ENCODE measurements at places on chromosomes 11 and 22.

GRCh38 chr22:24367841-24368240 is 59.6 kb upstream of the ADORA2A start:
- DNase-seq, result no peak

GRCh38 chr11:23570828-23571227 is 710.6 kb upstream of the CCDC179 start:
- DNase-seq, result no peak

DNA sequence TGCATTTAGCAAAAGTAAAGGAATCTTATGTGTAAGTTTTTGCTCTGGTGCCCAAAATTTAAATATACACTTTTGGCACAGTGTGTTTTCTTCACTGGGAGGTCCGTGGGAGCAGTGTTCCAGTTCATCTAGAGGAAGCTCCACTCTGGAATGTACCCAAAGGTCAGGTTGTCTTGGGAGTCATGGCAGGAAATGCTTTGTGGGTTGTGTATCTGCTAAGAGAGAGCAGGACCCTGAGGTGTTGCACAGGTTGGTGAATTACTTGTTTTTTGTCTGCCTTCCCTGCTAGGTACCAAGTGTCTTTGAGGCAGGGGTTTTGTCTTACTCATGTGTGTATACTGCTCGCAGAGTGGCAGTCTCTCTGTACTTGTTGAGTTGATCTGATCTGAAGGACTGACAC is 37.3 kb downstream of the DIXDC1 start:
- no peak for DNase-seq

- no peak for DNase-seq
Observed at GRCh38 chr11:59559886-59560285, 48.5 kb downstream of the OR4D9 start.

- no peak for DNase-seq
Observed at GRCh38 chr22:40203572-40203971, 25.8 kb downstream of the TNRC6B start.

DNA sequence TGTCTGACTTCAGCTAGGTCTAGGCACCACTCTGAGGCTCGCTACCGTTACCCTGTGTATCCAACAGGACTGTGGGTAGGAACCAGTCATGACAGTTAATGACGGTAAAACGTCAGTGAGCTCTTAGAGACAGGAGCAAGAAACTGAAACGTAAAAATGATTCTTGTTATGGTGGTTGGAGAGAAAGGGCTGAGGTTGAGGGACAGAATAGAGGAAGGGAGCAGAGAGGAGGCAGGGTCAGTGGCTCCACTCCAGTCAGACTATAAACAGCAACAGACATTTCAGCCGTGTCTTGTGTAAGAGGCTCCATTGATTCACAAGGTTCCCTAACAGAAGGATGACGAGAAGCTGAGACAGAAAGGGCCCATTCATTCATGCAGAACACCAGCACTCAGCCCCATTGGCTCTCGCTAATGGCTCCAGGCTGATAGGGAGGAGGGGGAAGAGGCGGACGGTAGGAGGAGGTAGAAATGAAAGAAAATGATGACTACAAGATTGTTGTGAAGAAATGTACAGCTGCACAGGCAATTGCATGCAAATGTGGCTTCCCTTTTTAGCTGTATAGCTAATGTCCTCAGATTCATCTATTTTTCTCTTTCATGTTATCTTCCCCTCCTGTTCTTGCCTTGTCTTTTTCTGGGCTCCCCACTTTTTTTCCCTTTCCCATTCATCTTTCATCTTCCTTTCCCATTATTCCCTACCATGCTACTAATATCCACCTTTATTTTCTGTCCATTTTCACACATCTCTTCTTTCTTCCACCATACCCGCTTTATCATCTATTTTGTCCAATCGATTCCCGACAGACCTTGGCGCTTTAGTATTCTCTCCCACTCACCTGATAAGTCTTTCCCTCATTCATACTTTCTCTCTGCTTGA is 34.3 kb downstream of the ETS1 start:
- DNase-seq, result no peak

DNA sequence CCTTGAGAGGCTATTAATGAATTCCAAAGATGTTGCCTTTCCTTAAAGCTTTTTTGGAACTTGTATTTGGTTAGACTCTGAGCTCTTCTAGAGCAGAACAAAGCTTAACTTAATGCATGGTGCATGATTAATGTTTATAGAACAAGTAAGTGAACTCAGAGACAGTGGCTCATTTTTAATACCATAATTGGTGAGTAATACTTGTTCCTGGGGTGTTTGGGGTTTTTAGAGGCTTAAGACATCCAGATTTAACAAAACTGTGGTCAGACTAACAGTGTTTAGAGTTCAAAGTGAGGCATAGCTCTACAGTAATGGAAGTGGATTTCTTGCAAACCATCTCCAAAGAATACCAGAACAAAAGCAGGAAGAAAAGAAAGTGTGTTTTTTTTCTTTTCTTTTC is 73.7 kb upstream of the CTSC start:
- DNase-seq, result no peak

- DNase-seq, result no peak
Observed at GRCh38 chr22:23909296-23909898, 15.2 kb downstream of the MIF start.

- no peak for DNase-seq
Observed at GRCh38 chr11:25727944-25728343, 604.0 kb upstream of the ANO3 start.

GRCh38 chr11:69635195-69635594 is 5.8 kb upstream of the CCND1 start:
- DNase-seq, result no peak

DNA sequence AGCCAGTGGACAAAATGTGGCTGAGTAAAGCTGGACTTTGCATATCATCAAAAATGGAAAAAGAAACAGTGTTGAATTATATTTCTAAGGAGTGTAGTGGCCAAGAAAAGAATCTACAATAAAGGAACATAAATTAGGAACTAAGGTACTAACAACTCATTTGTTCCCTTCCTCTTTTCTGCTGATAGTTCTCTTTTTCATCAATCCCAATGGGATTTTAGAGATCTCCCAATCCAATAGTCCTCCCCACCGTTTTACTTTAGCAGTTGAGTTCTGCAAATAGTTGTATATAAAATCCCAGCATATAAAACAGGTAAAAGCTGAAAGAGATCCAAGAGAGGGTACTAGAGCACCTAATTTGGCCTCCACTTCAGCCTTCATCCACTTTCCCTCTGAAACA is 2.0 kb downstream of the PRCP start:
- DNase-seq, result no peak

- DNase-seq, result no peak
Observed at GRCh38 chr11:76369406-76369805, 11.5 kb downstream of the THAP12 start.

DNA sequence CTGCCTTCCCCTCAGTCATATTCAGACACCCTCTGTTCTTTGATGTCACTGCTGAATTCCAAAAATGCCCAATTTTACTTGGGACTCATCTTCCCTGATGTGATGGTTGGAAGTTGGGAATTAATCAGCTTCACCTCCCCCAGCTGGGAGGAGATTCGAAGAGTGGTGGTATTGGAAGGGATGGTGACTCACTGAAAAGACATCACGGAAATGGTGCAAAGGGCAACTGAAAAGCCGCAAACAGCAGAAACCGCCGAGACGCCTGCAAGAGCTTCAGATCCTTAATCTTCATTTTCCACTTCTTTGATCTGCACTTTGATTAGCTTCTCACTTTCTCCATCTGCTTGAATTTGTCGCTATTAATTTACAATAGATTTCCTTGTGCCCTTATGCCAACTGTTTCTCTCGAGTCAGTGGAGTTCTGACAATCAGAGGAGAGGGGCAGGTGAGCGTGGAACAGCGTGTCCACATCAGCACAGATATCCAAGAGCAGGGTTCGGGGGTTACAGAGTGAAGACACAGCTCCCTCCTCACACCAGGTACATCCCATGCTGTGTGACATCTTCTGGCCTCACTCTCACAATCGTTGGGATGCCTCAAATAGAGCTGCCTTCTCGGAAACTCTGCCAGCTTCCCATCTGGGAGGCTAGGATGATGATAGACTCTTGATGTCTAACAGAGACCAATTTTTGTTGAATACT is 325.4 kb downstream of the BRD1 start:
- no peak for DNase-seq
